GF-D8 (cell line): ENCODE measurements at places on chromosomes 2 and 18.
A peak's percentile ranks its signal among the peaks of the same experiment; 100 is the strongest.

DNA sequence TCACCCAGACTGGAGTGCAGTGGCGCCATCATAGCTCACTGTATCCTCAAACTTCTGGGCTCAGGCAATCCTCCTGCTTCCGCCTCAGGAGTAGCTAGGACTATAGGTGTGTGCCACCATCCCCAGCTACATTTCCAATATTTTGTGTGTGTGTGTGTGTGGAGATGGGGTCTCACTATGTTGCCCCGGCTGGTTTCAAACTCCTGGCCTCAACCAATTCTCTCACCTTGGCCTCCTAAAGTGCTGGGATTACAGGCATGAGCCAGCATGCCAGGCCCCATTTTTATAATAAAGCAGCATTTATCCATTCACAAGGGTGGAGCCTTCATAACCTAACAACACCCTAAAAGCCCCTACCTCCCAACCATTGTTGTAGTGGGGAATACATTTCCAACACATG, 52.5 kb upstream of the DTNB start:
- no peak for DNase-seq

DNA sequence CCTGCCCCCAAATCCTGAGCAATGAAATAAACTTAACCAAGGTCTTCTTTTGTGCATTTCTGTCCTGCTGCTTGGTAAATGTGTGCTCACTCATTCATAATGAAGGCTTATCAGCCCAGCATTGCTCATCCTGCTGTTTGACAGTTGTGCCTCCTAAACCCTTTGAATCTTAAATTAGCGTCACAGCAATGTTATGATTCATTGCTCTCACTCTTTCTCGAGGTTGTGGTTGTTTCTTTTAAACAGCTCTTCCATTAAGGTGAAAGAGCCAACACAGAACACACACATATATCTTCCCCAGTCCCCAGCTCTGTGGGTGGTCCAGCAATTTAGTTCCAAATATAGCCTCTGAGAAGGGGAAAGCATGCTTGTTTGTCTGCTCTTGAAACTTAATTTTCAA, 84.0 kb downstream of the EVA1A start:
- DNase-seq, result no peak

- no peak for DNase-seq
Measured at GRCh38 chr2:187058198-187058597, 209.2 kb upstream of the ZSWIM2 start.

DNA sequence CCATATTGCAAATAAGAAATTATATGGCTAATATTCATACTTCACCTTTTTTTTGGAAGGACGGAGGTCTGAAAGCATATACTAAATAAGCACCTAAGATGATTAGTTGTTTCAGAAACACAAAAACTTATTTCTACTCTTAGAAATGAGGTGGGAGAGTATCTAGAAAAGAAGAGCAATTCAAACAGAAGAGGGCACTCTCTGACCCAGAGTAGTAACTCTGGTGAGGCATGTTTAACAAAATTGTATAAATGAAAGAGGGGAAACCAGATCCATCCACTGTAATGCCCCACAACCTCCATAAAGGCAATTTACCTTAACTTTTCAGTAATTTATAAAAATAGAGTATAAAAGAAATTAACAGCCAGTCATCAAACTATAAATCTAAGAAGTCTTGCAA, 669.6 kb upstream of the VRK2 start:
- DNase-seq, result no peak

- no peak for DNase-seq
Measured at GRCh38 chr2:59425247-59425646, 1128.2 kb downstream of the BCL11A start.

DNA sequence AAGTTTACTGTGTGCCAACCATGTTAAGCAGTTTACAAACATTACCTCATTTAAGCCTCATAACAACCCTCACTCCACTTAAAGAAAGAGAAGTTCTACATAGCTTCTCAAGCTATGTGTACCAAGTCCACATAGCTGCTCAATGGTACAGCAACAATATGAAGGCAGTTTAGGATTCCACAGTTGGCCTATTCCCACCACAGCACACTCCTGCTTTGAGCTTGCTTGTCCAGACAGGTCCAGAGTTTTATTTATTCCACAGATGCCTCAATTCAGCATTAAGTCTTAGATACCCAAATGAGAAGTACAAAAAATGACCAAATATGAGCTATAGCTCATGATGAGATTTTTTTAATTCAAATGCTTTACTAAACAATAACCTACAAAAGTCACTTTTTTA, 24.8 kb downstream of the NPHP1 start:
- no peak for DNase-seq

DNA sequence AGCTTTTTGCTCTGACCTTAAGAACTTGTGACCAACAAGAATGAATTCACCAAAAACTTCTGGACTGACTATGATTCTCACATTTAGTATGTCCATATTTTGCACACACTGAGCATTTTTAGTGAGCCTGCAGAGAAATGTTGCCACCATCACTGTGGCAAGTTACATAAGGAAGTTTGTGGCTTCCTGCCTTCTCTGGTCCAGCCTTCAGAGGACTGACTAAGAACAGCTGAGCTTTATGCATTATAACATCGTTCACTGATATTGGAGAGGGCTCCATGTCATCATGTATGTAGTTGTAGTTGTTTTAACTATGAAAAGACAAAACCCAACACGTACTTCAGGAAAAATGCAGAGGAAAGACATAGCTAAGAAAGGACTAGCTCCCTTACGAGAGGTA, 218.0 kb upstream of the CRIM1 start:
- no peak for DNase-seq

GRCh38 chr2:208363485-208363884, 43.1 kb upstream of the PTH2R start:
- peak; percentile 75 for DNase-seq

- no peak for DNase-seq
Measured at GRCh38 chr2:237669628-237670392, 42.4 kb downstream of the LRRFIP1 start.

- DNase-seq, result no peak
Measured at GRCh38 chr2:62958206-62958605, 92.4 kb upstream of the OTX1 start.

DNA sequence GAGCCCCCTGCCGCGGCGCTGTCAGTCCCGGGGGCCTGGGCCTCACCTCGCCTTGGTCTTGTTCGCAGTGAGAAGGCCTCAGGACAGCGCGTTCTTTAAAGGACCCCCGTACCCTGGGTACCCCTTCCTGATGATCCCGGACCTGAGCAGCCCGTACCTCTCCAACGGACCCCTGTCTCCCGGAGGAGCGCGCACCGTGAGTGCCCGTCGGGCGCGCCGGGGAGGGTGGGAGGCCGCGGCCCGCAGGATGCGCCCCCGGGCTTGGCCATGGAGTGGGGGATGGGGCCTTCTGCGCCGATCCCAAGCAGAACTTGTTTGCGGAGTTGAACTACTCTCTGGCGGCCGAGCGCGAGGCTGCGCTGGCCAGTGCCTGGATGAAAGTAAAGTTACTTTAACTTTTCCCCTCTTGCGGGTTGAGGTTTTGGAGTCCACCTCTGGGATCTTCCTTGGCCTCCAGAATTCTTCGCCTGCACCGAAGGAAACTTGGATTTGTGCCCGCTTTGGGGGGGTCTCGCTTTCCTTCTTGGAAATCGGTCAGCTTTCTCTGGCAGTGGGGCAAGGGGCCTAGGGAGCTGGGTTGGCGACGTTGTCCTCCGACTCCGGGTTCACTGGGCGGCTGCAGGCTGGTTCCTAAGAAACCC, 1.2 kb downstream of the TCF7L1 start:
- no peak for DNase-seq

GRCh38 chr2:105072039-105072438, 34.2 kb downstream of the MRPS9 start:
- DNase-seq, result no peak

DNA sequence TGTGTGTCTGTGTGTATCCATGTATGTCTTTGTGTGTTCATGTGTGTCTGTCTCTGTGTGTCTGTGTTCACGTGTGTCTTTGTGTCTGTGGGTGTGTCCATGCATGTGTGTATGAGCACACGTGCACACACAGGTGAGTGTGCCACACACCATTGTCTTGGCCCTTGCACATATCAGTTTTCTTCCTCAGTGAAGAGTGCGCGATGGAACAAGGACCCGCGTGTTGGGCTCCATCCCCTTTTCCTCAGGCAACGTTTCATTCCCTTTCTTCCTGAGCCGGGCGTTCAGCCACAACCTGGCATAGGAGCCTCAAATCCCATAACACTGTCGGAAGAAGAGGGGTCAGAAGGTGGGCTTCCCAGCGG, 74.3 kb downstream of the PTGR3 start:
- no peak for DNase-seq

DNA sequence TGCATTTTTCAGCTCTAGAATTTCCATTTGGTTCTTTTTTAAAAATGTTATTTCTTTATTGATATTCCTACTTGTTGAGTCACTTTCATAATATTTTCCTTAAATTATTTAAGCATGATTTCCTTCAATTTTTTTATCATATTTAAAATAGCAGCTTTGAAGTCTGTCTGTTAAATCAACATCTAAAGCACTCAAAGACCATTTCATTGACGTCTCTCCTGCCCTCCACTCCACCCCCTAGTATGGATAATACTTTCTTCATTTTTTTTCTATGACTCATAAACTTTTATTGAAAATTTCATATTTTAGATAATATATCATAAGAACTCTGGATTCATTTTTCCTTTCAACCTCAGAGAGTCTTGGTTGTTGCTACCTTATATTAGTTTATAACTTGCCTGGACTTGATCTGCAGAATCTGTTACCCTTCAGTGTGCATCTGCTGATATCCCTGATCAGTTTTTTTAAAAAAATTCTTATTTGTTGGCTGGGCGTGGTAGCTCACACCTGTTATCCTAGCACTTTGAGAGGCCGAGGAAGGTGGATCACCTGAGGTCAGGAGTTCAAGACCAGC, 59.0 kb upstream of the ZNF396 start:
- no peak for DNase-seq

GRCh38 chr2:86000131-86000937, 105.4 kb downstream of the POLR1A start:
- DNase-seq, result no peak

- no peak for DNase-seq
Measured at GRCh38 chr2:20165677-20166509, 59.0 kb downstream of the SDC1 start.

- no peak for DNase-seq
Measured at GRCh38 chr2:97819754-97820153, 106.4 kb downstream of the ZAP70 start.

DNA sequence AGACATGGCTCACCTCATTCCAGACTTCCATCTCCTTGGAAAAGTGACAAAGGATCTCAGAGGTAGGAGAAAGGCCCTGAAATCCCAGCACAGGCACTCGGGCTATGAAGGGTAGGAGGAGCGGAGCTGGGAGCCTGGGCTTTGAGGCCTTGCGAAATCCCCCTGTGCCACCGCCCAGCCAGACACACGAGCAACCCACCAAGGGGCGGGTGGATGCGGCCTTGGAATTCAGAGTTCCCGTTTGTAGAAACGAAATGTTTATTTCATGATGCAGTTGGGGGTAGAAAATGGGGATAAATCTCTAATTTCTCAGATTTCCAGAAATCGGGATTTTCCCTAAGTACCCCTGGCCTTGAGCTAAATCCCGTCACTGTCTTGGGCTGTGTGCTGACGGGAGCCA, 177.1 kb upstream of the HDAC4 start:
- DNase-seq, result no peak

- peak; percentile 15 for DNase-seq
Measured at GRCh38 chr18:51278045-51278649, 80.7 kb upstream of the MEX3C start.

GRCh38 chr2:85390941-85391669, 19.1 kb downstream of the CAPG start:
- peak; percentile 10 for DNase-seq

GRCh38 chr2:19111354-19111753, 247.1 kb downstream of the OSR1 start:
- no peak for DNase-seq

DNA sequence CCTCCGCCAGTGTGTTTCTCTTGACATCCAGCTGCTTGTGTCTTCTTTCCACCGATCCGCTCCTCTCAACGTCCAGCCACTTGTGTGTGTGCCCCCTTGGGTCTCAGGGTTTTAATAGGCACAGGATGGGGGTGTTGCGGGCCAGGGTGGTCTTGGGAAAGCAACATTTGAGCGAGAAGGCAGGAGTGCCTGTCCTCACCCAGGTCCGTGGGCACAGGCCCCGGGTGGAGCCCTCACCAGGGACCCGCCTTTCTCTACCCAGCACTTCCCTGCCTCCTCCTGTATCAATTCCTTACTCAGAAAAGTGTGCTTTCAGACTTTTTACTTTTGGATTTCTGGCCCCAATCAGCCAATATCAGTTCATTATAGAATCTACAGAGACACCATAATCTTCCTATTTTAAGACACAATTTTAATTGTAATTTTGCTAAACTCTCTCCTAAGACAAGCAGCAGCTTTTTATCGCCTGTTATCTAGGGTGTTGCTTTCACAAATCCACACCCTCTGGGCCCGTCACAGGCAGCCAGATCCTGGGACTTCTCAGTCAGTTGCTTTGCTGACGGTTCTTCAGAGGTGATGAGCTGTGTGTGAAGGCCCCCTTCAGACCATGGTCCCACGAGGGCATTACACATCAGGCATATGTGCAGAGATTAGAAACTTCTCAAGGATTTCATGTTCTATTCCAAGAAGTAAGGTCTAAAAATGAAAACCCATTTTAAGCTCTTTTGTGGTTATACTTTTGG, 96.0 kb upstream of the FHL2 start:
- no peak for DNase-seq

- peak; percentile 85 for DNase-seq
Measured at GRCh38 chr2:42132966-42133641, 36.0 kb upstream of the EML4 start.

DNA sequence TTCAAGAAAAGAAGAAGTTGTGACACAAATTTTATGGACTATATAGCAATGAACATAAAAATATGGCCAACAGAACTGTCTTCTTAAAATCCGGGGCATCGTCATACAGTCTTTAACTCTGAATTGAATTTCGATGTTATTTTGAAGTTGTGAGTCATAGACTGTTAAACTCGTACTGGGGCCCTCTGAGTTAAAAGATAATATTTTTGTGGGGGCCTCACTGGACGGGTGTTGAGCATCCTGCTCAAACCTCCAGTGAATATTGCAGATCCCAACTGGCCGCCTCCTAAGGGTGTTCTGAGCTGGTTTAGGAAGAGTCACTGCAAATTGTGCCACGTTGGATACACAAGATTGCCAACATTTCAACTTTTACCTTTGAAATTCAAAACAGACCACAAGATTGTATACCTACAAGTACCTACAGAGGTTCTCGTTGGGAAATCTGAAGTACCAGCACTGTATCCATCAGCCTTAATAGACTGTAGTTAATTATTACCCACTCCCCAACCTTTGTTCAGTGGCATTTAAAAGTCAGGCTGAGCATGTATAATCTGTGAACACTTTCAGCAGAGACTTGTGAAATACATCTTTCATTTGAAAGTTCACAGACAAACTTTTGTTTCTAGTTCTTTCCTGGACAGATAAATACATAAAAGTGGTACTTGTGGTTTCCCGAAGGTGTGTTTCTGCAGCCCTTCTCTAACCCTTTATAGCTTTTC, 27.8 kb downstream of the KLHL23 start:
- no peak for DNase-seq

GRCh38 chr2:128270672-128271596, 47.7 kb downstream of the HS6ST1 start:
- DNase-seq, result no peak
